SK-N-SH (cell line): ENCODE measurements at places on chromosomes 2 and 18. TPM values are rescaled to one million over a fixed set of nuclear protein-coding genes. Genes with fewer than 3 reads are reported as not detected.
A peak's percentile ranks its signal among the peaks of the same experiment; 100 is the strongest.

The PLEK gene
- polyA plus RNA-seq, result 0.02 TPM in 2 replicates

The RTP5 gene
- not detected in 2 replicates for polyA plus RNA-seq

The MROH2A gene
- 0.02 TPM in 1 of 2 replicates, not detected in the other for polyA plus RNA-seq

The GKN2 gene
- not detected in 2 replicates for polyA plus RNA-seq

The LRRC30 gene
- polyA plus RNA-seq, result not detected in 2 replicates

The SAG gene
- polyA plus RNA-seq, result not detected in 2 replicates

The GRP gene
- 2.5 and 2.8 TPM in 2 replicates for polyA plus RNA-seq

The LOXHD1 gene
- not detected in 2 replicates for polyA plus RNA-seq

DNA sequence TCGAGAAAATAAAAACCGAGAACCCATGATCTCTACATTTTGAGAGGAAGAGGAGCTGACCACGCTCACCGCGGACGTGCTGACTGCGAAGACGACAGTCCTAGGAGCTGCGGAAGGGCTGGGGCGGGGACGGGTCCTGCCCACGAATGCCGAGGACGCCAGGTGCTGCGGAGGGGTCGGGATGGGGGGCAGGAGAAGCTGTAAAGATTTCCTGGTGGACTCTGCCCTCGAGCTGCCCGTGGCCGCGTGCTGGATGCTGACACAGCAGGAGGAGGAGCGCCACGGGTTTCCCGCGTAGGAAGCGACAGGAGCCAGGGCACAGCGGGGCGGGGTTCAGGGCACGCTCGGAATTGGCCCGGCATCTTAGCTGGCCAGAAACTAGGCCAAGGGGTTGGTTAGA lies 22.2 kb downstream of the ZSCAN30 start:
- DNase-seq, result peak; percentile 37

GRCh38 chr2:61710711-61711110 lies 143.1 kb downstream of the FAM161A start:
- DNase-seq, result no peak

- DNase-seq, result no peak
These were observed 1293.7 kb upstream of the FAM98A start for GRCh38 chr2:34892766-34893165.

- no peak for DNase-seq
These were observed 193.2 kb upstream of the HNMT start for GRCh38 chr2:137771064-137771463.

DNA sequence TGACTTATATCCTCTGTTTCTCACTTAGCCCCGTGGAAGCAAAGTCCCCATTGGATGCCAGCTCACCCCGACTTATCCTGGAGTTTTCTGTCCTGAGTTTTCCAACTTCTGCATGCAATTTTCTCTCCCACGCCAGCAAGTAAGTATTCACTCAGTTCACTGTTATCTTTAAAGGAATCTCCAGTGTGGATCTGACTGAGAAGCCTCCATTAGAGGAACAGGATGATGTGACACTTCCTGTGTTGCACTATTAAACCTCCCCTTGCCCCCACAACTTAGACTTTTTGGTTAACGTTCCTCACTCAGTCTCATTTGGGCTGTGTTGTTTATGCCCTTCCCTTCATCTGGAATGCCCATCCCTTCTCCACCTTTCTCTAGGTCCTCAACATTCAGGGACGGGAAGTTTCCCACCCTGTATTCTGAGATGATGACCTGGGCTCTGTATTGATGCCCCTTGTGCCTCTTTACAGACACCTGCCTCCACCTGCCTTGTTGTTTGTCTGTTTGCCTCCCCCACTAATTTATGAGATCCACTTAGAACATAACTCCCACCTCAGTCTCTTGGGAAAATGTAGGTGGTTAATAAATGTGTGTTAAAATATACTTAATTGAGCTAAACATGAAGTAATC lies 536.1 kb upstream of the RAB6C start:
- no peak for DNase-seq

GRCh38 chr2:106267997-106268396 lies 73.9 kb upstream of the UXS1 start:
- no peak for DNase-seq

DNA sequence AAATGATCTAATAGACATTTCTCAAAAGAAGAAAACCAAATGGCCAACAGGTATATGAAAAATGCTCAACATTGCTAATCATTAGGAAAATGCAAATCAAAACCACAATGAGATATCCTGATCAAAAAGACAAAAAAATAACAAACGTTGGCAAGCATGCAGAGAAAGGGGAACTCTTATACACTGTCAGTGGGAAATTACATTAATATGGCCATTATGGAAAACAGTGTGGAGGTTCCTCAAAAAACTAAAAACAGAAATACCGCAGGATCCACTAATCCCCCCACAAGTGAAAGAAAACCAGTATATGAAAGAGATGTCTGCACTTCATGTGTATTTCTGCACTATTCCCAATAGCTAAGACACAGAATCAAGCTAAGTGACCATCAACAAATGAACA lies 57.7 kb upstream of the CTIF start:
- no peak for DNase-seq

DNA sequence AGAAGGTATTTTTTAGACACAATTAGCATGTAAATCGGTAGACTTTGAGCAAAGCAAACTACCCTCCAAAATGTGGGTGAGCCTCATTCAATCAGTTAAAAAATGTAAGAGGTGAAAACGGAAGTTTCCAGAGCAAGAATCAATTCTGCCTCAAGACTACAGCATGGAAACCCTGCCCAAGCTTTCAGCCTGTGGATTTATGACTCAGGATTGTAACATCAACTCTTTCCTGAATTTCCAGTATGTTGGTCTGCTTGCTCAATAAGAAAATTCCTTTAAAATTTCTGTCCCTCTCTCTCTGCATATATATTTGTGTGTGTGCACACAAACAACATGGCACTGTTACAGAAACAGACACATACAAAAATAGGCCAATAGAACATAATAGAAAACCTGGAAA lies 228.6 kb upstream of the DOK6 start:
- no peak for DNase-seq

DNA sequence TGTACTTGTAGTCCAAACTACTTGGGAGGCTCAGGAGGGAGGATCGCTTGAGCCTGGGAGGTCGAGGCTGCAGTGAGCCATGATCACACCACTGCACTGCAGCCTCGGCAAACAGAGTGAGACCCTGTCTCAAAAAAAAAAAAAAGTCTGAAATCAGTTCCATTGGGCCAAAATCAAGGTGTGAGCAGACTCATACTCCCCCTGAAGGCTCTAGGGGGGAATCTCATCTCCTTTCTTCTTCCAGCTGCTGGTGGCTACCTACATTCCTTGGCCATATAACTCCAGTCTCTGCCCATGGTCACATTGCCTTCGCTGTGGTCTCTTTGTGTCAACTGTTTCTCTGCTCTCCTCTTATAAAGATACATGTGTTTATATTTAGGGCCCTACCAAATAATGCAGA lies 234.0 kb downstream of the LRRTM1 start:
- DNase-seq, result no peak

DNA sequence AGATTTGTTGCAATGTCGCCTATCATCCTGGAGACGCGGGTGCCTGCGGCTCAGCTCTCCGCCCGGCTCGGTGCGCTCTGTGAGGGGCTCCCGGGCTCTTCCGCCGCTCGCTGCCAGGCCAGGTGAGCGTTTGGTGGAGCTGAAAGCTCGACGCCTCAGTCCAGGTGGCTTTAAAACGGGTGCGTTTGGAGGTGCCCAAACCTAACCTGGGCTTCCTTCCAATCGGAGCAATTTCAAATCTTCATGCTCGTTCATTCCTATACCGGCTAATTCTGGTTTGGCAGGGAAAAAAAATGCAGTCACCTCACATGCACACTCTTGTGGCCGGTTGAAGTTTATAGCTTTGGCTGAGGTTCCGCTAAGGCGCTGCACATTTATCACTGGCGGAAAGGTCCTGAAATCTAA lies at the start of gene SLC16A14:
SLC16A14 (minus strand) TSS at position 274 of the 405 bp plus-strand sequence. CDS start 9,572 bp downstream, outside the sequence.
- peak; percentile 50 for DNase-seq

GRCh38 chr2:159617100-159617499 lies 752 bp upstream of the BAZ2B start:
- no peak for DNase-seq

DNA sequence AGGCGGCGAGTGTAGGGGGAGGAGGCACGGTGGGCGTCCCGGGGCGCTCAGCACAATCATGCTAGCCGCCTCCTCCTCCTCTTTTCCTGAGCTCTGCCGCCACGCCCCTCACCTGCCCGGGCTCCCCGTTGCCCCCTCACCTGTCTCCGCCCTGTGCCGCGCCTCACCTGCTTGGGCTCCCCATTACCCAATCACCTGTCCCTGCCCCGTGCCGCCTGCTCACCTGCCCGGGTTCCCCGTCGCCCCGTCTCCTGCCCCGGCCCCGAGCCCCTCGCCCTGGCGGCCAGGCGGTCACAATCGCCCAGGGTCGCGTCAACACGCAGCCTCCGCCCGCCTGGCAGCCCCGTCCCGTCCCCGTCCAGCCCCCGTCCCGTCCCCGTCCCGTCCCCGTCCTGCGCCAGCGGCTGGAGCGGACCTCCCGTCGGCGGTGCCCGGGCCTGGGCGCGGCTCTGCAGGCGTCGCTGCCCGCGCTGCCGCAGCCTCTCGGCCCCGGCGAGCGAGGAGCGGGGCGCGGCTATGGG lies at the start of gene DCDC2C:
DCDC2C (plus strand) TSS at position 340 of the 521 bp plus-strand sequence; CDS start at position 517, 177 bp downstream.
- DNase-seq, result peak; percentile 60

DNA sequence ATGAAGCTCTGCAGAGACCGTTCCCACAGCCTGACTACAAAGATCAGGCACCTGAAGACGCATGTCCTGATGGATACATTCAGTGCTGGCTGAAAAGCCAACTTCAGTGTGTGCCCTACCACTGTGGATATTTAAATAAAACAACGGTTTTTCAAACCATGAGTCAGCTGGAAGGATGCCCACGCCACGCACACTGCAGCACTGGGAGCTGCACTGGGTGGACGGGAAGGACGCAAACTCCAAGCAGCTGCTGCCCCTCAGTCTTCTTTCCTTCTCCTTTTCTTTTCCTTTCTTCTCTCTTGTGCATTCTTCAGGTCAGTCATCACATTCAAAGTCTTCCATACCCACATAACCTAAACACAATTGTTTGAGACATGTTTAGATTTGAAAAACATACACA lies 7.9 kb downstream of the TMEM18 start:
- DNase-seq, result no peak

DNA sequence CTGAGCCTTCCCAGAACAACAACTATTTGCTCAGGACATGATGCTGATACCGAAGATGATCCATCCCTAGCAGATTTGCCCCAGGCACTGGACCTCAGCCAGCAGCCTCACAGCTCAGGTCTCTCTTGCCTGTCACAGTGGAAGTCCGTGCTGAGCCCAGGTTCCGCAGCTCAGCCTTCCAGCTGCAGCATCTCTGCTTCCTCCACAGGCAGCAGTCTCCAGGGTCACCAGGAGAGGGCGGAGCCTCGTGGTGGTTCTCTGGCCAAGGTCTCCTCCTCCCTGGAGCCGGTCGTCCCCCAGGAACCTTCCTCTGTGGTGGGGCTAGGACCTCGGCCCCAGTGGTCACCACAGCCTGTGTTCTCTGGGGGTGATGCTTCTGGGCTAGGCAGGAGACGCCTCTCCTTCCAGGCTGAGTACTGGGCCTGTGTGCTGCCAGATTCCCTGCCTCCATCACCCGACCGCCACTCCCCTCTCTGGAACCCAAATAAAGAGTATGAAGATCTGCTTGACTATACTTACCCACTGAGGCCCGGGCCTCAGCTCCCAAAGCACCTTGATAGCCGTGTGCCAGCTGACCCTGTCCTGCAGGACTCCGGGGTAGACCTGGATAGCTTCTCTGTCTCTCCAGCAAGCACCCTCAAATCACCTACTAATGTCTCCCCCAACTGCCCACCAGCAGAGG lies 15.4 kb downstream of the CEP68 start:
- peak; percentile 48 for DNase-seq

- no peak for DNase-seq
These were observed 16.7 kb upstream of the LAPTM4A start for GRCh38 chr2:20067992-20068584.

GRCh38 chr18:519019-519879 lies 18.7 kb upstream of the COLEC12 start:
- DNase-seq, result no peak

- no peak for DNase-seq
These were observed 943.3 kb upstream of the FANCL start for GRCh38 chr2:59184276-59185020.

GRCh38 chr2:161662373-161662772 lies 38.2 kb downstream of the SLC4A10 start:
- DNase-seq, result no peak

DNA sequence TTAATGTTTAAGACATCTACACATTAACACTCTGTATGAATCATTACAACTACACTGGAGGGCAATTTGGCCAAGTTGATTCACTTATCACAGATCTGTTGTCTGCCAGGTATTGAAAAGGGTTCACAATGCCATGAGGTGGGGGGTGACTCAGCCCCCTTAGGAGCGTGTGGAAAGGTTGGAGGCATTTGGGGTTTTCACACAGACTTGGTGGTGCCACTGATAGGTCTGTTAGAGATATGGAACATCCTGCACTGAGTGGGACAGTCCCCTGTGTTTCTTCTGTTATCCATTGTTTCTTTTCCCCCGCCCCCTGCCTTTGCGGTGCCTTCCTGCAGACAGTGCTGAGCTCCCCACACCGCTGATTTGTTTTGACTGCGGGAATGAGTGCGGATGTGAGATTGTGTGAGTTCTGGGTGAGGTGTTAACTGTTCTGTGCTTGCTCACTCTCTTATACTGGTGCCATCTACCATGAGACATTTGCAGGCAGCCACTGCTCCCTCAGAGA lies 9.3 kb upstream of the TSN start:
- no peak for DNase-seq

DNA sequence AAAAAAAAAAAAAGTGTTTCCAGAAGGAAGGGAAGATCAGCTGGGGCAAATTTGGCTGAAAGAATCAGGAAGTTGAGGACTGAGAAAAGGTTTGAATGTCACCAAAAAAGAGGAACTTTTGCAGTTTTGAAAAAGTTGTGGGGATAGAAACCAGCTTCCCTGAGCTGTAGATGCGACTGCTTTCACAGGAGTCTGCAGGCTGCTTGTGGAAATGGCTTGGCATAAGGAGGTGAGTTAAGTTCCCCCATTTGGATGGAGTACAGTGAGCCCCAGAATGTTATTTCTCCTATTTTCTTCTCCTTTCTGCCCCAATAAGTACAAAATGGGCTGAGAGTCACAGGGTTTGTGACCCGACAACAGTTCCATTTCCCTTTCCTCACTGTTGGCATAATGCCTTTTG lies 16.5 kb upstream of the ME2 start:
- no peak for DNase-seq

DNA sequence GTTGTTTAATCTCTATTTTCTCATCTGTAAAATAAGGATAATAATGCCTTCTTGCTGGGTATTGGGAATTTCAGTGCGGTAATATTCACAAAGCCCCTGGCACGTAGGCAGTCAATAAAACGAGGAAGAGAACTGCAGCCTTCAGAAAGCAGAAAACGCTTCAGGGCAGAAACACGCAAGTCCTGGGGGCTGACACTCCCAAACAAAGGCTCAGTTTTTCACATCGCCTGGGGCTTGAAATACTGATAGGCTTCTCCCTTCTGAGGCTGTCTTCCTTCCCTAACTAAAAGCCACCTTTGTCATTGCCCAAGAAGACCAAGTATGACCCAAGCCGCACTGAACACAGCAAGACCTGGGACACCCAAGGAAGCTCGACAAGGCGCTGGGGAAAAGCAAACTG lies 32.4 kb downstream of the TMEM177 start:
- no peak for DNase-seq

DNA sequence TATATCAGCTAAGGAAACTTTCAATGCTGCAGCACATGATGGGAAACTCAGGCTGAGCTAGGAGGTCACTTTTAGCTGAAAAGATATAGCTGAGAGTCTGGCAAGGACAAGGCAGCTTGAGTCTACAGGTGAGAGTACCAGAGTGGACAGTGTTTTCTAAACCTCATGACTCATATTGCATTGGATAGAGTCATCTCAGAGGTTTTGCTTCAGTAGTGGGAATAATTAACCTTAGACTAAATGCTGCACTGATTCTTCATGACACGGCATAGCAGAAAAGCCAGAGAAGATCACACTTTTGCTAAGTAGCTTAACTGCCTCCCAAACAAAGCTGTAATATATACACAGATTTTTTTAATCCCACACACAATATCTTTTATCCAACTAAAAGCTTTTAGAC lies 865.0 kb upstream of the CDH2 start:
- no peak for DNase-seq
